ENCODE measurements at places on chromosomes 16 and 17. TPM values are rescaled to one million over a fixed set of nuclear protein-coding genes. Genes with fewer than 3 reads are reported as not detected.

Gene RTN4RL1
- 1.3 TPM for total RNA-seq

Gene PRR35
- not detected for total RNA-seq

Gene KRT13
- total RNA-seq, result not detected

Gene ORAI3
- total RNA-seq, result 97.3 TPM

Gene SLC35G6
- not detected for total RNA-seq

Gene ACSM2A
- total RNA-seq, result not detected

Gene MRPL45
- total RNA-seq, result 44.0 TPM
